H7 (cell line): ENCODE measurements at places on chromosomes 4 and X. TPM values are rescaled to one million over a fixed set of nuclear protein-coding genes. Genes with fewer than 3 reads are reported as not detected.

DDX53 gene
- not detected in 2 replicates for total RNA-seq

SOWAHB gene
- 0.10 and 0.41 TPM in 2 replicates for total RNA-seq

- no peak for DNase-seq
Measured at GRCh38 chrX:150063674-150064073, 125.4 kb upstream of the EOLA2 start.

- no peak for DNase-seq
Measured at GRCh38 chr4:35562861-35563260, 681.5 kb downstream of the ARAP2 start.

- DNase-seq = no peak
Measured at GRCh38 chr4:120001850-120002249, 64.8 kb downstream of the MAD2L1 start.
